RKO (cell line): ENCODE measurements at places on chromosomes 12 and 14.

DNA sequence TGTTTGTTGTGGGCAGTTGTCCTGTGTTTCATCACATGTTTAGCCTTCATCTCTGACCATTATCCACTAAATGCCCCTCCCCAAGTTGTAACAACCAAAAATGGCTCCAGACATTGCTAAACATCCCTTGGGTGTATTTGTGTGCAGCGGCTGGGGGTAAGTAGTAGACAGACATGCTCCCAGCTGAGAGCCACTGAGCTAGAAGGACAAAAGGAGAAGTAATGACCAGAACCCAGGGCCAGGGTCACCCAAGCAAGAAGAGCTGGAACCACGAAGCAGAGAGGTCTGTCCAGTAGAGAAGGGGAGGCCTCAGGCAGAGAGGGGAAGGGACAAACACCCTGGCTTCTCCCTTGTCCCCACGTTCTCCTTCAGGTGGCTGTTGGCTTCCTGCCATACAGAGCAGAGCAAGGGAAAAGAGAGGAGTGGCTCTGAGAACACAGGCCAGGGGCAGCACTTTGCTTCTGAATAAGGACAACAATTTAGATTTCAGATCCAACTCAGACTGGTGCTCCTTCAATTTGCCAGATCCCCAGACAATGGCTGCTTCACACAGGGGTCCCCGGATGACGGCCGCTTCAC lies 55.2 kb downstream of the NDUFA12 start:
- no peak for DNase-seq

GRCh38 chr12:112146123-112146522 lies 20.8 kb downstream of the TRAFD1 start:
- DNase-seq, result no peak

DNA sequence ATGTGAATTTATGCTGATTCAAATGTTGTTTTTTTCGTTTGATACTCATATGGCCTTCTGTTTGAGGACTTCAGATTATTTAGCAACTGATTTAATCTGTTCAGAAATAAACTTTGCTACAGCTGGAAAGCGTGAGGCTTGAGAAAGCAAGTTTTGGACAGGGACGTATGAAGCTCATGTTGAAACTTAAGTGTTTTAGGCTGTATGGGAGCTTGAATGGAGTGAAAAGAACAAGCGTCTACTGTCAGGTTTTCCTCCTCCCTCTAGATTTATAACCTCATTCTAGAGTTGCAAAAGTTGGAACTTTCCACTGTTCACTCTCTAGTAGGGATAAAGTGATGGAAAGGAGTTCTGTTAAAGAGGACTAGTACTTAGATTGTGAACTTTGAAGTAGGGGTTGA lies 1.0 kb downstream of the PRPF39 start:
- peak; percentile 54 for DNase-seq

- DNase-seq, result no peak
Measured at GRCh38 chr12:105548626-105549025, 218.1 kb downstream of the C12orf75 start.

- DNase-seq, result peak; percentile 9
Measured at GRCh38 chr12:253116-253831, 9.4 kb downstream of the SLC6A13 start.

DNA sequence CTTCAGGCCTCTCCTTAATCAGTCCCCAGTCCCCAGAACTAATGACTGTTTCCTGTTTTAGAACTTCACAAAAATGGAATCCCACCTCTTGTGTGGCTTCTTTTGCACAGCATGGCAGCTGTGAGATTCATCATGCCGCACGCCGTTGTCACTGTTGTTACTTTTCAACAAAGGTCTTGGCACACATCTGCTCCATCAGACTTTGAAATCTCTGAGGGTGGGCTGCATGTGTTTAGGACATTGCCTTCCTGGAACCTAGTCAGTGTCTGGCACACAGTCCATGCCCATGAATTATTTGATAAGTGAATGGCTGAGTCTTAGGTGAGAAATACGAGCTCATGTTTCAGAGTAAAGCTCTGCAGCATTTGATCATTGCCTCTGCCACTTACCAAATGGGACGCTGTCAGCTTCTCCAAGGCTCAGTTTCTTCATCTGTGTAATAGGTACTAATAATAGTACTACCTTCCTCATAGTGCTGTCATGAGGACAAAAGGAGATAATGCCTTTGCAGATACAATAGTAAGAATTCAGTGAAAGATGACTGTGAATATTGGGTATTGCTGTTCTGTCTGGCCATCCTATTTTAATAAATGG lies 90.4 kb downstream of the SRRM4 start:
- DNase-seq, result no peak

DNA sequence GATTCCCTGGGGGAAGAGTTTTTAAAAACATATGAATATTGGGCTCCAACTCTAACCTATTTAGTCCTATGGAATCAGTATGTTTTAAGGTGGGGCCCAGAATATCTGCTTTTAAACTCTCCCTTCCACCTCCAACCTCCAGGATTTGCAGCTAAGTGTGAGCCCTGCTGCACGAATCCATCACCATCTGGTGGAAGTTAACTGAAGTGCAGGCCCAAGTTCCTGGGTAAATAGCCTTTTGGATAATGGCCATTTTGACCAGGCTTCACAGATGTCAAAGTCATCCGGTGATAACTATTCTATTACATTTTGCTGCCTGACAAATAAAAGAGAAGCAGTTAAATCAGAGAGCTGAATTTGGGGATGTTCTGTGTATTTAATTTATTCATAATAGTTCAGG lies 58.1 kb upstream of the RMST start:
- peak; percentile 72 for DNase-seq

DNA sequence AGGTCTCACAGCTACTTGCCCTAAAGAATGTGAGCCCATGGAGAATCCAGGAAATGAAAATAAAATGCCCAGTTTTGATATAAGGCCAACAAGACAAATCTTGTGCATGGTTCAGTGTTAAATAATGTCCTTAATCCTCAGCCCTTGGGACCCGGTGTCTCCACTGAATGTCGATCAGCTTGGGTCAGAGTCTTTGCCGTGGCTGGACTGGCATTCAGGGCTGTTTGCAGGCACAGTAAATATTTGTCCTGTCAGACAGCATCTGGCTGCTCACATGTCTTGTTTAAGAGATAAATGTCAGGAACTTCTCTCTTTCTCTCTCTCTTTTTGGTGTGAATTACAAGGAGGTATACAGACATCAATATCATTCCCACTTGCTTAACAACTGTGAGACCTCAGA lies 452.5 kb downstream of the FUT8 start:
- no peak for DNase-seq

- DNase-seq, result peak; percentile 49
Measured at GRCh38 chr14:102795060-102795925, 18.0 kb downstream of the TRAF3 start.

- DNase-seq, result peak; percentile 2
Measured at GRCh38 chr14:101058571-101058970, 155.0 kb upstream of the RTL1 start.

DNA sequence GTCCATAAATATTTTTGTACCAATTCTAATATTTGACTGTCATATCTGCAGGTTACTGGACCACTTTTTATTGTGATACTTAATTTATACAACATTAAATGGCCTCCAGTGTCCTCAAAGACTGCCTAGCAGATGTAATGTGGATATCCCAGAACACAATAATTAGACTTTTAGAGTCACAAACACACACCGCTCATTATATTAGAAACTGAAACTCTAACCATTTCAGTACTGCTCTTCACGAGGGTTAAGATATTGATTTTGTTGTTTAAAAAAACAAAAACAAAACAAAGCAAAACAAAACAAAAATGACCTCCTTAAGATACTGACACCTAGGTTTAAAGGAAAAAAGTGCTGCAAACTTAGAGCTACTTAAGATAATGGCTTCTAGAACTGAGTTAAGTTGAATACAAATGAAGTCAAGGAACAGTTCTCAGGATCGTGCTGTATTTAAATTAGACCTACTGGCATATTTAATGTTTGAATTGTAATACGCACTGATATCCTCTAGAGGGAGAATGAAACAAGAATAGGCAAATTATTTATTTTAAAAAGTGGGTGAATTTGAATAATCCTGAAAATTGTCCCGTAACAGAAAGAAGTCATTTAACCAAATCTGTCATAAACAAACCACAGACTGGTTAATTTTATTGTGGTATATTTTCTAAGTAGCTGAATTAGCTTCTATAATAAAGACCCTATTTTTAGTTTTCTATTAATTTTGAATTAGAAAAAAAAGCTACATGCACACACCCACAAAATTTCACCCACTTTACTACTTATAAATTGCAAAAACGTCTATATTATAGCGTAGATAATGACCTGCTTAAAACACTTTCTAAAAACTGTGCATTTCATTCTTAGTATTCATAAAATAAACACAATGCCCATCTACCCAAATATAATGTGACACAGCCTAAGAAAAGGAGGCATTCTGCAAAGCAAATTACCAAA lies 395.2 kb upstream of the DCN start:
- DNase-seq, result peak; percentile 52

- DNase-seq, result no peak
Measured at GRCh38 chr12:115194448-115194847, 510.5 kb upstream of the TBX3 start.

DNA sequence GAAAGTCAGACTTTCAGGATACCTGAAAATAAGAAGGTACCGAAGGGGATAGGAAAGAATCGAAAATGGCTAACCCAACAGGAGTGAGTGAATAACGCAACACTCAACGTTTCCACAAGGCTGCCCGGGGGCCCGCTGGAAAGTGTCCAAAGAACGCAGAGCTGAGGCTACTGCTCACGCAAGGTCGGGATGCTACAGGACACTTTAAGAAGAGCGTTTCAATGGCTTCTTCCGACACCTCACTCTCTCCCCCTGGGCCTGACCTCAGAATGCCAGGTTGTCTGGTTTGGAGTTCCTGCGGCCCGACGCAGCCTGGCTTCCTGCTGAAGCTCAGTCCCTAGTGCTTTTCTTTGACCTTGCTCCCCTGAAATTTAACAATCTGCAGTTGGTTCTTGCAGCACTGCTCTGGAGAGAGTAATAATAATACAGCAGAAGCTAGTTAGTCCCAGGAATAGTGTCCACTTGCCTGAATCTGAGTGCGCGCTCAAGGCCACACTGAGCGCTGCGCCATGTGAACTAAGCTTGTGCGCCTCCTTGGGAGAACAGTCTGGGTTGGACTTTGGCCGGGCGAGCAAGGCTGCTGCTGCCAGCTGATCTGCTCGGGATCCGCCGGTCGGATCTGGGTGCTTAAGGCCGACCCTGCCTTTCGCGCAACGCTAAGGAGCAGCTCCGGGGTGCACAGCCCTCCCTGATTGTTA lies 2.0 kb upstream of the ALX1 start:
- DNase-seq, result no peak

DNA sequence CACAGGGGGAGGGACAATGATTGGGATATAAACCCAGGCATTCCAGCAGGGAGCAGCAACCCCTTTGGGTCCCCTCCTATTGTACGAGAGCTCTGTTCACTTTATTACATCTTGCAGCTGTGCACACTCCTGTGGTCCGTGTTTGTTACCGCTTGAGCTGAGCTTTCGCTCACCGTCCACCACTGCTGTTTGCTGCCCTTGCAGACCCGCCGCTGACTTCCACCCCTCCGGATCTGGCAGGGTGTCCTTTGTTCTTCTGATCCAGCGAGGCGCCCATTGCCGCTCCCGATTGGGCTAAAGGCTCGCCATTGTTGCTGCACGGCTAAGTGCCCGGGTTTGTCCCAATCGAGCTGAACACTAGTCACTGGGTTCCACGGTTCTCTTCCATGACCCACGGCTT lies 64.1 kb downstream of the E2F7 start:
- no peak for DNase-seq

DNA sequence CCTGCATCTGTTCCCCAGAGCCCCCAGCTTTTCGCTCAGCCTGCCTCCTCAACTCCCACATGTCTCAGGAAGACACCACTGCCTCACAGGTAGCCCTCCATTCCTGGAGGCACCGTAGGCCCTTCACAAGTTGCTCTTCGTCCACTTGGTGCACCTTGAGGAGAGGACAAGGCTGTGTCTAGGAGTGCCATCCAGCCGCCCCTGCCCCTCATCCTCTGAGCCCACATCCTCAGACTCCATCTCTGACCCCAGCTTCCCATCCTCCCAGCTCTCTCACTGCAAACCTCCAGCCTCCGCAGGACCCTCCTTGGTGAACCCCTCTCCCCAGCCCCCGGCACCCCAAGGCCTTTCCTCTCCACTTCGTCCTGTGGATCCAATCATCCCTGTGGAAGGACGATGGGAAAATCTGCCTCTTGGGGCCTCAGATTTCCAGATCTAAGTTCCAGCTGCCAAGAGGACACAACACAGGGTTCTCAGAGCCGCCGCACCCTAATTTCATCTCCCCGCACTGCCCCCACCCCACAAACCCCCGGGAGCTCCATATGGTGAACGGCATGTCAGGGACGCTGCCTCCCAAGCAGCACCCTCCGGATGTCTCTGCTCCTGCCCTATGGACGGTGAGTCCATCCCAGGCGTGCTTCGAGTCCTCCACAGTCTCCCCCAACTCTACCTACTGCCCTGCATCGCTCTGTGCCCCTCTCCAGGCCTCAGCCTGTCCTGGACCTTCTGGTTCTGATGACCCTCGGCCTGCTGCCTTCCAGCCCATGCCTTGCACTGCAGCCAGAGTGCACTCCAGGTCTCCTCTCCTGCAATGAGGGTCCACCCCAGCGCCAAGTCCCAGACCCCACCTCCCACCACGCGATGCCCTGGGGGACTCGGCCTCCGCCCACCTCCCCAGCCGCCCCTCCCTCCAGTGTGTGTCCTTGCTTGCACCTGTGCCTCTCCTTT lies 314.1 kb upstream of the DIO3 start:
- DNase-seq, result no peak
